ENCODE measurements at places on chromosomes 3 and 15.

DNA sequence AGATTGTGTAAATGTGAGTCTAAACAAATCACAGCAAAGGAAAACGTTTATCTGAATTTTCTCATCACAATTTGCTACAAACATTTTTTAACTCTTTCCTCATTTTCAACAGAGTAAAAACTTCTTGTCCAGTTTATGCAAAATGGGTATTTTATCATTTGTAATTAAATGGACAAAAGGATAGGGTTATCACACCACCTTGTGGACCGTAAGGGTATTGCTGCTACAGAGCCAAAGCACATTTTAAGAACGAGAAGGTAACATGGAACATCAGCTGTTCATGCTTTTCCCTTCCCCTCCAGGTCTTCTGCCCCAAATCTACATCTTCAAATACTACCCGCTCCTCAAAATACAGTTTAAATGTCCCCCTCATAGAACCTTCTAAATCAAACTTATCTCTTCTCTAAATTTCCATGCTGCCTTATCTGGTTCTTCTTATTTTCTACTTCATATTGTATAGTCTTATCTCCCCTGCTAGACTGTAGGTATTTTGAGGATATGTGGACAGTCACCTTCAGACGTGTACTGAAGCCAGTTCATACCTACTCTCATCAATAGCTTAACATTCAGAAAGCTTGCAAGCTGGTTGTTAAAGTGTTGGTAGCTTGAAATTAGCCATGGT, 12.8 kb upstream of the SETMAR start:
- DNase-seq: peak; percentile 52

DNA sequence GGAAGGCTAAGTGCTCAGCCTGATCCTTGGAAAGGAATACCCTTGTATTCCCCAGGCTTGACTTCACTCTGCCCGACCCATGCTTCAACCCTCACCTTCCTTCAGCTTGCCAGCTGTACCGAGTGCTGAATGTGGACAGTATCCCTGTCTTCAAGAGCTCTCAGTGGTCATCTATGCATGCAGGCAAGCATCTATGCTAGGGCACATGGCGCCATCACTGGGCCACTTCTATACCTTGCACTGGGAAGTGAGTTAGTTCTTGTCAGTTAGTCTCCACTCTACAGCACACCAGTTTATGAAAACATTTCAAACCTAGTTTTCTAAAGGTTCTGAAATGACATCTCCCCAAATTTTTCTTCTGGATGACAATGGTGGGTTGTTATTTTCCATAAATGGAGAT, 82.0 kb upstream of the MYRIP start:
- no peak for DNase-seq

GRCh38 chr3:184384856-184385422, 5.1 kb downstream of the CHRD start:
- DNase-seq: no peak

GRCh38 chr3:61564395-61565059, 3.2 kb downstream of the PTPRG start:
- peak; percentile 76 for DNase-seq

DNA sequence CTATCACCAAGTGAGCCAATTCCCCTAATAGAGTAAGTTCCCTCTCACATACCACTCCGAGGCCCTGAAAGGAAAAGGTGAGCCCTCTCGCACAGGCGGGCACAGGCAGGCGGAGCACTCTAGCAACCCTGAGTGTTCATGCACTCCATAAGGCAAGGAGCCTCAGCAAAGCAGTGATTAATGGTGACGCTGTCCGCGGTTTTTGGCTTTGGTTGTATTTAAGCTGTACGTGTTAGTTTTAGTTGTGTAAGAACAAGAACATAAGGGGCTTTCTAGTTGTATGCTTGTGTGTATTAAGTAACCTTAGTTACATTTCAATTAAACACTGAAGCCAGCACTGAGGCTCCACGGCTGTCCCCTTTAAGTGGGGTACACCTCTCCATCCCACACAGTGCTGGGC, 33.1 kb downstream of the KLHL25 start:
- DNase-seq: no peak

DNA sequence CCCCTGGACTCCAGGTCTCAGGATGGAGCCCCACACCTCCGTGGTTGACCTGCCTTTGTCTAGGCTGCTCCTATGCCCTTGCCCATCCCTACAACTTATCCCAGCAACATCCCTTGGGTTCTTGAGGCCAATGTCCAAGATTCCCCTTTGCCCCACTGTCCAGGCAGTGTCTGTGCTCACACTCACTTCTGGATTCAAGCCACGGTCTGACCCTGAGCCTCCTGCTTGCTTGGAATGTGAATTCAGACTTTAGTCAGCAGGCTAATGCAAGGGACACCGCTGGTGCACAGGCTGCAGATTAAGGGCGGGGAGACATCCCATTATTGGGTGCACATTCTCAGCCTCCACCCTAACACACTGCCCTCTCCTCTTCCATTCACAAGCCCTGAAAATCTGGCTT, 154.1 kb downstream of the WNT5A start:
- DNase-seq: no peak

DNA sequence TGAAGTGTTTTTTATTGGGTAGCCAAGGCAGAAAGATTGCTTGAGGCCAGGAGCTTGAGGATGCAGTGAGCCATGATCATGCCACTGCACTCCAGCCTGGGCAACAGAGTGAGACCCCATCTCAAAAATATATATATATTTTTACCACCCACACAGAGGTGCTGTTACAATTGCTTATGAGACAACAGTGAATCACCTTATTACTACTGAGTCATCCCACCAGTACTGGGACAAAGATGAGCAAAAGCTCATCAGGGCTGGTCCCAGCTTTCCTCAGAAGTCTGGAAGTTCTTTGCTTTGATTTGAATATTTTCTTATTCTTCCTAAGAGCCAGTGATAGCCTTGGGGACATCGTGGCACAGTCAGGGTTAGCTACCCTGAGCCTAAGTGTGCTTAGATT, 207.7 kb downstream of the SOX2 start:
- no peak for DNase-seq

DNA sequence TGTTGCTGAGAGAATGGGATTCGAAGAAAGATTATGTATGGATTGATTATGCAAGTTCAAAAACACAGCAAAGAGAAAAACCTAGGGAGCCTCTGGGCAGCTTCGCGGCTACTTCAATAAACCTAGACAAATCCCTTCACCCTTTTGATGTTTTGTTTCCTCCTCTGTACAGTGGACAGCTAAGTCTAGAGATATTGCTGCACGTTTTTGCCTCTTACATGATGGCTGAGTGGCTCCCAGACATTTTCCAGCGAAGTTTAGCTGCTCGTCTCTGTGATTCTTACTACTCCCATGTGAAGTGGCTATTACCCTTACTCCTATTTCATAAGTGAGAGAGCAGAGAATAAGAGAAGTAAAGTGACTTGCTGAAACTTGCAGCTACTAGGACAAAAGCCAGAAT, 695.0 kb upstream of the GRM7 start:
- DNase-seq: no peak

- no peak for DNase-seq
Measured at GRCh38 chr3:64437131-64437530, 211.9 kb upstream of the PRICKLE2 start.

DNA sequence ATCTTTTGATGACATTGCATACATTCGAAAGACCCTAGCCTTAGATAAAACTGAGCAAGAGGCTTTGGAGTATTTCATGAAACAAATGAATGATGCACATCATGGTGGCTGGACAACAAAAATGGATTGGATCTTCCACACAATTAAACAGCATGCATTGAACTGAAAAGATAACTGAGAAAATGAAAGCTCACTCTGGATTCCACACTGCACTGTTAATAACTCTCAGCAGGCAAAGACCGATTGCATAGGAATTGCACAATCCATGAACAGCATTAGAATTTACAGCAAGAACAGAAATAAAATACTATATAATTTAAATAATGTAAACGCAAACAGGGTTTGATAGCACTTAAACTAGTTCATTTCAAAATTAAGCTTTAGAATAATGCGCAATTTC, 16.7 kb downstream of the KCNMB3 start:
- DNase-seq: peak; percentile 59

- peak; percentile 91 for DNase-seq
Measured at GRCh38 chr3:187736418-187736871, 8.8 kb downstream of the BCL6 start.

GRCh38 chr15:51448622-51449399, 107.4 kb downstream of the GLDN start:
- peak; percentile 38 for DNase-seq

DNA sequence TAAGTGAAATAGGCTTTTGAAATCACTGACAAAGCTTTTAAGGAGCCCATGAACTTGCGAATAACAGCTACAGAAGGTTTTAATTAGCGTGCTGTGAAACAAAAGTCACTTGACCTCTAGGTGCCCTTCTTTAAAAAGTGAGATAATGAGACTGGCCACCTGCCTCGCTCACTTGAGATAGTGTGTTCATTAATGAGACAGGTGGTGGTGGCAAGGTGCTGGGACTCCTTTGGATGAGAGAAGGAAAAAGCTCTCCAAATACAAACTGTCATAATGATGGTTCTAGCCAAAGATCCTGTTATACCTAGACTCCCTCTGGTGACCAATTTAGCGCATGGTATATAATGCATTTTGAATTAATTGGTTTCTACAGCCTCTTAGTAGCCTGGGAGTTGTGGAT, 22.7 kb upstream of the IREB2 start:
- DNase-seq: peak; percentile 16

DNA sequence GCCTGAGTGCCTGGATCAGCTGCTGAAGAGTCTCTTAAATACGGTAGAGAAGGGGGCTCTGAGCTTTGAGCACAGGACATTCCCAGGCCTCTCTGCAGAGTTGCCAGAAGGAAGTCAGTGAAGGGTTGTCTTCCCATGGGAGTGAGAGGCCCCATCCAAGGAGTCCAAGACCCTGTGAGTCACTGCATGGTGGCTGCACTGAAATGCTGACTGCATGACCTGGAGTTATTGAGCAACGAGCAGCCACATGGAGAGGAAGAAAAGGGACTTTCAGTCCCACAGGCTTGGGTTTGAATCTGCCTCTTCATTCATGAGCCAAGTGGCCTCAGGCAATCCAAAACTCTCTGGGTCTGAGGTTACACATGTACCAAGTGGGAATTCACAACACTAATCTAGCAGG, 69.6 kb upstream of the RASGRF1 start:
- peak; percentile 10 for DNase-seq

DNA sequence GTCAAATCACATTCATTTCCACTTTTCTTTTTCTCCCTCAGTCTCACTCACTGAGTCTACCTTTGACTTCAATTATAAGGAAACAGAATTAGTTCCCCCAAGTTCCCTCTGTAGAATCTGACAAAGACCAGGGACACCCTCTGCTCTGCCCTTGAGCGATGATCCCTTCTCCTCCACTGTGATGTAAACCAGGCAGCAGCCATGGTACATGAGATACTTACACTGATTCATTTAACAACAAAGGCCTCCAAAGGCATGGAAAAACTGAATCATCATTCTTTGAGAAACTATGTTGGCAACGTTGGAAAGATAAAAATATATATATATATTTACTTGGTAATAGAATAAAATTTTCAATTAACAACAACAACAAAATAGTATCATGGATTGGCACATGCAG, 84.1 kb downstream of the P3H2 start:
- DNase-seq: no peak

- no peak for DNase-seq
Measured at GRCh38 chr15:70140025-70140542, 42.4 kb upstream of the TLE3 start.

DNA sequence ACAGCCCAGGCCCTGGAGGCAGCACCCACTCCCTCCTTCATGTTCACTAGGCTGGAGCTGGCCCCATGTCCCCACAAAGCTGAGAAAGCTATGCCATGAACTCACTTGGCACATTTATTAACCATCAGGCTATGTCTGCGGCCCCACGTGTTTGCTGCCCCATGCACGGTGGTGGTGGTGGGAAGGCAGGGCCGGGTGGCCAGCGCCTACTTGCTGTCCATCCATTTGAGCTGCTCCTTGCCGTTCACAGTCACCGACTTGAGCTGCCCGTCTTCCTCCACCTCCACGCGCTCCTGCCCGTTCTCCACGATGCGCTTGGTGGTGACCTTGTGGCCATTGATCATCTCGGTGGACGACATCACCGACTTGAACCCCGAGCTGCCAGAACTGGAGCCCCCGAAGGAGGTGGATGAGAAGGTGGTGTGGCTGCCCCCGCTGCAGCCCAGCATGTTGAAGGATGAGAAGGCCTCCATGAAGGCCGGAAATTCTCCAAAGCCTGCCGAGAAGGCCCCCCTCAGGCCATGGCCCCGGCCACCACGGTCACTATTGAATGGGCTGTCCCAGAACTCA, 4.3 kb downstream of the DNAJB8 start:
- DNase-seq: no peak

DNA sequence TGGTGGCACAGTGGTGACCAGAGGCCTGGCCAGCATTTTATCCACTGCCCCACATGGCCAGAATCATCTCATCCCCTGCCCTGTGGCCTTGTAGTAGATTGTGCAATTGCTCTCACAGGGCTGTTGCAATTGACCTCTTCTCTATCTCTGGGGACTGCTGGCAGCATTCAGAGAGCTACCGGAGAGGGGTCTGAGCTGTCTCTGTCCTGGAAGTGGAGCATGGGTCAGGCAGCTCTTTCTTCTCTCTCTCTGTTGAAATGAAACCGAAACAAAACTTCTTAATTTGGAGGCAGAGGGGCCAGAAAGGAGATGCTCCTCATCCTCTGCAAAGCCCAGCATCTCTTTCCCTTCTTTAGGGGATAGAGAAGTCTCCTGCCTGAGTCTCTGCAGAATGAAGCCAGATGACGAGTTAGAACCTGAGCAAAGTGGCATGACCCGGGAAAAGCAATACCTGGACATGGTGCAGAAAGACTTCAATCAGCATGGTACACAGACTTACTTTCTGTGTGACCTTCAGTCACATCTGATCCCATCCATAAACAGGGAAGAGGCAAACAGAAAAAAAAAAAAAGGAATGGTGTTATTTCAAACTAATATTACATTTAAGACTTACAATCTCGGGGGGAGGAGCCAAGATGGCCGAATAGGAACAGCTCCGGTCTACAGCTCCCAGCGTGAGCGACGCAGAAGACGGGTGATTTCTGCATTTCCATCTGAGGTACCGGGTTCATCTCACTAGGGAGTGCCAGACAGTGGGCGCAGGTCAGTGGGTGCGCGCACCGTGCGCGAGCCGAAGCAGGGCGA, 144.5 kb upstream of the BCL6 start:
- peak; percentile 80 for DNase-seq

- no peak for DNase-seq
Measured at GRCh38 chr15:84799511-84800187, 17.5 kb upstream of the ALPK3 start.

- DNase-seq: peak; percentile 80
Measured at GRCh38 chr3:169812332-169813235, at the start of the genes LRRC34 and LRRIQ4. LRRC34 (minus strand) TSS chr3:169812904; CDS start chr3:169812548, 356 bp downstream. LRRIQ4 (plus strand) TSS chr3:169812870; CDS start chr3:169821922, 9,052 bp downstream.

- no peak for DNase-seq
Measured at GRCh38 chr15:27237319-27237939, 266.4 kb downstream of the GABRG3 start.

- DNase-seq: peak; percentile 52
Measured at GRCh38 chr3:115325539-115325938, 178.5 kb upstream of the ZBTB20 start.

- DNase-seq: no peak
Measured at GRCh38 chr3:65664446-65664845, 374.3 kb downstream of the MAGI1 start.

DNA sequence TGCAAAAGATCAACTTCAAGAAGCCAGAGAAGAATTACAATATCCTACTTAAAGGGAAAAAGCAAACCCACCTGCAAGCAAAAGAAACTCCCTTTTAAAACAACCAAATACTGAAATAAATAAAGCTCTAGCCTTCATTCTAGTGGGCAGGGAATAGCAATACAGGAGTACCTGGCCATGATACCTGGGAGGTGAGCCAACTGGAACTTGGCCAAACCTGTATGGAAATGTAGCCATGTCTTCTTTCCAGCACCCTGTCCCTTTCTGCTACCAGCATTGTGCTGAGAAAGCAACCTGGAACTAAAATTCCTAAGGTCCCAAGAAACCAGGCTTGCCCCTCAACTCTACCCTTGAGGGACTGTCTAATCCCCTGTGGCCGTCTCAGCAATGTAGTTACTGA, 530.0 kb downstream of the EPHB1 start:
- no peak for DNase-seq

All from fibroblast of villous mesenchyme (primary cell).